Stimulated activated CD8-positive, alpha-beta memory T cell treated with anti-CD3 and anti-CD28 coated beads, Interleukin-7, amount 100 ng/mL, for 4 hours (primary cell): ENCODE measurements at places on chromosomes 6 and 20.

DNA sequence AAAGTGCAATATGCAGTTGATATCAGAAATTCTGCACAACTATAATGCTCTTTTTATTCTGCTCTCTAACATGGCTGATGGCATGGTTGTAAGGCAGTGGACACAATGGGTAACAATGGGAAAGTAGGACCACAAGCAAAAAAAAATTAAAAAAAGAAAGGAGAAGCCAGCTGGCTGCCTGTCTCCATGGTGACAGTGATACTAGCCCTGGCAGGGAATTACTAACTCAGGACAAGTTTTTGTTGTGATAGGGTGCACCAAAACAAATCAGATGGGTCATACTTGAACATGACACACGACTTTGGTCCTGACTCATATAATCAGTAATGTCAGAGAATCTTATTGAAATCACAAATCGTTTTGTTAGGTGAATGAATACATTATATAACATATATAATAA, 169.4 kb downstream of the TRDN start:
- no peak for DNase-seq

GRCh38 chr6:167552961-167553735, 228.3 kb downstream of the TTLL2 start:
- no peak for DNase-seq

DNA sequence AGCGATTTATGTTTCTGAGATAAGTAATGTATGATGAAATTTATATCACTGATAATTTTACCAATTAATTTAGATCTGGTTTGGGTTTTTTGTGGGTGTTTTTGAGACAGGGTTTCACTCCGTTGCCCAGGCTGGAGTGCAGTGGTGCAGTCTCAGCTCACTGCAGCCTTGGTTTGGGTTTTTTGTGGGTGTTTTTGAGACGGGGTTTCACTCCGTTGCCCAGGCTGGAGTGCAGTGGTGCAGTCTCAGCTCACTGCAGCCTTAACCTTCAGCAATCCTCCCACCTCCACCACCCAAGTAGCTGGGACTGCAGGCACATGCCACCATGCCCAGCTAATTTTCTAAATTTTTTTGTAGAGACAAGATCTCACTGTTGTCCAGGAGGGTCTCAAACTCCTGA, 13.0 kb downstream of the MRS2 start:
- DNase-seq = no peak

DNA sequence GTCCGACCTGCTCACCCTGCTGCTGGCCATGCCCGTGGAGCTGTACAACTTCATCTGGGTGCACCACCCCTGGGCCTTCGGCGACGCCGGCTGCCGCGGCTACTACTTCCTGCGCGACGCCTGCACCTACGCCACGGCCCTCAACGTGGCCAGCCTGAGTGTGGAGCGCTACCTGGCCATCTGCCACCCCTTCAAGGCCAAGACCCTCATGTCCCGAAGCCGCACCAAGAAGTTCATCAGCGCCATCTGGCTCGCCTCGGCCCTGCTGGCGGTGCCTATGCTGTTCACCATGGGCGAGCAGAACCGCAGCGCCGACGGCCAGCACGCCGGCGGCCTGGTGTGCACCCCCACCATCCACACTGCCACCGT, 885 bp downstream of the NTSR1 start:
- DNase-seq = no peak

- DNase-seq = no peak
Measured at GRCh38 chr6:125189494-125189893, 35.9 kb downstream of the TPD52L1 start.

GRCh38 chr20:37925265-37926165, 22.6 kb downstream of the VSTM2L start:
- no peak for DNase-seq

GRCh38 chr6:37134396-37135191, 35.4 kb upstream of the PIM1 start:
- DNase-seq = no peak
